ENCODE measurements at places on chromosomes 4 and X.
A peak's percentile ranks its signal among the peaks of the same experiment; 100 is the strongest.

DNA sequence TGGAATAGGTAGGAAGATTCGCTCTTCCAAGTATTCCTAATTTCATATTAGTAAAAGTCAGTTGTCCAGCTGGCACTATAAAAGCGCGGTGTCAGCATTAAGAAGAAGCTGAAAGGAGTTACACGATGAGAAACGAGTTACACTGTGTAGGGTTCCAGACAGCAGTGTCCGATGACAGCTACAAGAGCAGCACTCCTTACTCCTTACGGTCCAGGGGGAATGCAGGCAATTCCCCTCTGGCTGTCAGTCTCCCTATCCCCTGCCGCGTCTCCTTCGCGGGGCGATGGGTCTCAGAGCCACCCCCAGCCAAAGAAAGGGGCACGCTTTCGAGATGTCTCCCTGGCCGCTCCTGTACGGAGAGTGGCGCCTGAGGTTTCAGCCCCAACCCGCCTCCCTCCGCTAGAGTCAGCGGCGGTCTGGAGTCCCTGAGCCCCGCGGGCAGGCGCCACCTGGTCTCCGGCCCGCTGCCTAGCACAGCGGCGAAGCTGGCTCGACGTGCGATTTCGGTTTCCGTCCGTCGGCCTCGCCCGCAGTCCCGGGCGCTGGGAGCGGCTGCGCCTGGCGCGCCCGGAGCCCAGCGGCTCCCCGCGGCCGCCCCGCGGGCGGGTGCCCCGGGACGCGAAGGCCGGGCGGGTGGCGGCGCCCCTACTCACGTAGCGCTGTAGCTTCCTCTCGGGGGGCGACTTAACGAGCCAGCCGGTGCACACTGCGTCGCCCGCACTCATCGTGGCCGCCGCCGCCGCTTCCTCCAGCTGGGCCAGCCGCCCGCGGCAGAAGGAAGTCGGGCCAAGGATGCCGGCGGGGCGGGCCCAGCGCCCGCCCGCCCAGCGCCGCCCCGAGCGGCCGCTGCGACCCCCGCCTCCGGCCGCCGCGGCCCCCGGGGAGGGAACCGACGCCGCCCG, at the start of gene GAB3:
GAB3 (minus strand) TSS at position 777 of the 902 bp plus-strand sequence; CDS start at position 725, 52 bp downstream.
- DNase-seq, result peak; percentile 23

- DNase-seq, result no peak
Observed at GRCh38 chr4:30720661-30721184, 554 bp downstream of the PCDH7 start.

- peak; percentile 27 for DNase-seq
Observed at GRCh38 chr4:153004081-153004850, 68.1 kb downstream of the FHDC1 start.

DNA sequence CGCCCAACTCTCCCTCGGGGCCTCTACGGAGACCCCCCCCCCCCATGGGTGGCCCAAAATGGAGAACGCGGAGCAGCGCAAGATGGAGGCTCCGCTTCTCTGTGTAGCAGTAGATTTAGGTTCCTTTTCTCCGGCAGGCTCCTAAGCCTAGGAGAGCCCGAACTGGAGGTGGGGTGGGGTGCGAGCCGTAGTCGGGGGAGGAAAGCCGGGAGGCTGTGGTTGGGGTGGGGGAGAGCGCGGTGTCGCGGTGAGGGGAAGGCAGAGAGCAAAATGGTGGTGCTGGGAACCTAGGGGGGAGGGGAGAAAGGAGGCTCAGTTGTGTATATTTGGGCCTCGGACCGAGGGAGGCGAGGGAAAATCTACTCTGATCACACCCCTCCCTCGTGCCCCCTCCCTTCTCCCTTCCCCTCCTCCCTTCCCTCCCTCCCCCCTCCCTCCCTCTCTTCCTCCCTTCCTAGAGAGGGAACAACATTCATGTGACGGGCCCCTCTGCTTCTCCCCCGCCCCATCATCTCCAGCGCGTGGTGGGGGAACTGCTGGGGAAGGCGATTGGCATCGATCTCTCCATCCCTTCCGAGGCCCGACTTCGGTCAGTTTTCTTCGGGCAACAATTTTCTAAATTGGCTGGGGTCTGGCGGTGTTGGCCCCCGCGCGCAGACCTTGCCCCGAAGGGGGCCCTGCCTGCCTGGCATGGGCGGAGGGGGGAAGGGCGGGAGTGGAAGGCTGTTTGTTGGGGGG, at the start of gene STAG2:
STAG2 (plus strand) TSS at position 439 of the 738 bp plus-strand sequence. CDS start 60,922 bp downstream, outside the sequence.
- peak; percentile 36 for DNase-seq

DNA sequence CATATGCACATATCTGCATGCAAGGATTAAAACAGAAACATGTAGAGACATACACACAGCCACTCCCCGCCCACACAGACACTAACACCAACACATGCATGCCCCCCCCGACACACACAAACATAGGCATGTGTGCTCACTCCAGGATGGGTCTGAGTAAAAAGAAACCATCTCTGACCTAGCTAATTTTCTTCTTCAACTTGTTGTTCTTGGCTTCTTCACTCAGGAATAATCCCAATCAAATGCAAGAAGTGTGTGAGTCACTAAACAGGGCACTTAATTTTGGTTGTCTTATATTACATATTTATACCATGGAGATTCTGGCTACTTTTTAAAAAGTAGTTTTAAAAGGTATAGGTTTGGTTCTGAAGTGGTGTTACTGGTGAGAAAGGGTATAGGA, 28.3 kb downstream of the ENOX2 start:
- no peak for DNase-seq

DNA sequence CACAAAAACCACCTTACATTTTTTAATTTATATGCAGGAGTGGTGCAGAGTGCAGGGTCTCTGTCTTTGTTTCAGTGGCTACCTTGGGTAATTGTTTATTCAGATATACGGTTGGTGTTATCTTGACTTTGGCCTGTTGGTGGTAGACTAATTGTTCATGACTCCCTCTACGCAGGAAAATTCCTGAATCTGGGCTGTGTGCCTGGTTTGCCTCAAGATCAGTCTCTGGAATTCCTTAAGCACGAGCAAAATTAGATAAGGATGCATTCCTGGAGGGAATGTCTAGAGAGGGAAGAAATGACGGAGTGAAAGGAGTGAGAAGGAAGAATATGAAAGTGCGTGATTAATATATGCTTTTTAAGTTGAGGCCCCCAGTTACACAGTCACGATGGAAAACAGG, 576.9 kb upstream of the PCDH10 start:
- DNase-seq, result no peak

GRCh38 chrX:136130931-136131833, 16.2 kb upstream of the FHL1 start:
- DNase-seq, result no peak

DNA sequence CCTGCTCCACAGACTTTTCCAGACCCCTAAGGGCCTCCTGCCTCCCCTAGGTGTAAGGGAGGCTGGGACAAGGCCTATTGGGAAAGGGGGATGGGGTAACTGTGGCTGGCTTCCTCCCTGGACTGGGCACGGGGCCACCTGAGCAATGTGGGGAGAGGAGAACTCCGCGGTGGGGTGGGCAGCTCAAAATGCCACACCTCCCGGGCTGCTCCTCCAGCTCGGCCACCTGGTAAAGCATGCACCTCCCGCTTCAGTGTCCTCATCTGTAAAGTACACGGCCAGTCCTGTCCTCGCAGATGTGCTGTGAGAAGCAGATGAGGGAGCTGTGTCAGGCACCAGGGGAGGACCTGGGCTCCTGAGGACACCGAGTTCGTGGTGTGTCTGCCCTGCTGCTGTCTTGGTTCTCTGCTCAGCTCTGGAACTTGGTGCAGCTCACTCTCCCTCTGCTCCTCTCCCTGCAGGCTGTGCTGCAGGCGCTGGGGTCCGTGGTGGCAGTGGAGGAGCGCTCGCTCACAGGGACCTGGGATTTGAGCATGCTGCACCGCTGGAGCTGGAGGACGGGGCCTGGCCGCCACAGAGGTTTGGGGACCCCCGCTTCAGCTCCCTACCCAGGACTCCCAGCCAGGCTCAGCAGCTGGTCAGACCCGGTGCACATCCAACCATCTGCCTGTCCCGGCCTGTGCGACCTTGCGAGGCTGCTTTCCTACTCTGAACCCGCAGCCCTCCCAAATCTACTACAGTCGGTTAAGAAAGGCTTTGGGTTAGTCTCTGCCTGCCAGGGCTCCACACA, 20.8 kb upstream of the MRFAP1 start:
- DNase-seq, result no peak

DNA sequence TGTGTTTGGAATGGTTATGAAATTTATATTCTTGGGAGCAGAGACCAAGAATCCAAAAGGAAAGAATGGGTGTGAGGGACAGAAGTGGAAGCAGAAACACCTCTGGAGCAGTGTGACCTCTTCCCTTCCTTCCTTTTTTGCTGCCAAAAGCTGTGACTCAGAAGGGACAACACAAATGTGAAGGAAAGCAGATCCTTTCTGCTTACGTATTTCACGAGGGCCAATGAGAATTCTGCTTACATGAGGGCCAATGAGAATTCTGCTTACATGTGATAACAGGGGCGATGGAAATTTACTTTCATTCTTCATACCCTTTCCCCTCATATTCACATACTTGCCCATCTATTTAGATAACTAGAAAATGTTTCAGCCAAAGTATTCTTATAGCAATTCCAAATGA, 404.6 kb downstream of the PRDM5 start:
- DNase-seq, result no peak

DNA sequence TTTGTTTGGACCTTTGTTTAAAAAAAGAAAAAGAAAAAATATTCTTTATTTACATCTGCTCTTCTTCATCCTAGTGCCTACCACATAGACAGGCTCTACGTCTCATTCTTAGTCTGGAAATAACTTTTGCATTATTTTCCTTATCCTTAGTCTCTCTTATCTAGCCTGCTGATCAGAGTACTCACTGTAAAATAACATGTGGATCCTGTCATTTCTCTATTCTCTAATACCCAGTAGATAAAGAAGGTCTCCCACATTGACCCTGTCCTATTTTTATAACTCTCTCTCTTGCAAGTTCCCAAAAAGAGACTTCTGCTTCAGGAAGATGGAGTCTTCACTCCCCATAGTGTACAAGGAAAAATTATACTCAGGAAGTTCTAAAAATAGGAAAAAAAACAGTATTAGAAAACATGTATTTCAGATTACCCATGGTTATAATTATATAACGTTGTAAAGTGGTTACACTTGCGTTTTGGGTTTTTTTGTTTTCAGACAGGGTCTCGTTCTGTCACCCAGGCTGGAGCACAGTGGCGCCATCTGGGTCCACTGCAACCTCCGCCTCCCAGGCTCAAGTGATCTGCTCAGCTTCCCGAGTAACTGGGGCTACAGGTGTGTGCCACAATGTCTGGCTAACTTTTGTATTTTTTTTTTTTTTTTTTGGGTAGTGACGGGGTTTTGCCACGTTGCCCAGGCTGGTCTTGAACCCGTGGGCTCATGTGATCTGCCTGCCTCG, 23.8 kb downstream of the ZFX start:
- DNase-seq, result no peak

- DNase-seq, result no peak
Observed at GRCh38 chr4:84167564-84167963, 331.5 kb downstream of the NKX6-1 start.

- no peak for DNase-seq
Observed at GRCh38 chrX:46770817-46771163, 11.9 kb upstream of the SLC9A7 start.

- DNase-seq, result no peak
Observed at GRCh38 chrX:18146954-18147353, 73.7 kb downstream of the BEND2 start.

DNA sequence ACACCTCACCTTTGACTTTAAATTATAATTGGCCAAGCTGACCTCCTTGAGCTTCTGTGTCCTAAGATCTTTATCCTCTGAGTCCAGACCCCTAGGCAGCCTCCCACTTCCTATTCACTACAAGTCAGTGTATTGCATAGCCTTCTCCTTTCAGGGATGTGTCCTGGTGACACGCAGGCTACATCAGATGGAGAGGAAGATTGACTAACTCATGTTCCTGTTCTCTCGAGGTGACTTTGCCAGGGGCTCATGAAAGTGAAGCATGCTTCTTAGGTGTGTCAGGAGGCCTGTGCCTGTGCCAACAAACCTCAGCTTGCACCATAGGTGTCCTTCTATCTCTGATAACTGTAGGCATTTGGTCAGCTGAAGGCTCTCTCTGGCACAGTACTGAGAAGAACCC, 195.7 kb upstream of the HS3ST1 start:
- DNase-seq, result no peak

GRCh38 chrX:11535156-11535919, 130.4 kb downstream of the ARHGAP6 start:
- DNase-seq, result no peak

DNA sequence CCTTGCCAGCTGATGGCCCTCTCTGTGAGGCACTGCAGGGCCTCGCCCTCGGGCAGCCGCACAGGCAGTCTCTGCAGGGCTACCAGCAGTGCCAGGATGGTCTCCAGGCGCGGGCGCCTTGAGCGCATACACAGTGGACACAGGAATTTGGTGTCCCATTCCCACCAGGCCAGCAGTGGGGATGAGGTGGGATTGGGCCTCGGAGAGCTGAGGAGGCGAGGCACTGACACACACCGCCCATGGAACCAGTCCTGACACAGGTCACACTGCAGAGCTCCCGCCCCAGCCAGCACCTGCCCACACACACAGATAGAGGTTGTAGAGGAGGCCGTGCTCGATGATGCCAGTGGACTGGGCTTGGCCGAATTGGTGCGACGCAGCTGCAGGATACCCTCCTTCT, 30.7 kb downstream of the KDM5C start:
- DNase-seq, result no peak

DNA sequence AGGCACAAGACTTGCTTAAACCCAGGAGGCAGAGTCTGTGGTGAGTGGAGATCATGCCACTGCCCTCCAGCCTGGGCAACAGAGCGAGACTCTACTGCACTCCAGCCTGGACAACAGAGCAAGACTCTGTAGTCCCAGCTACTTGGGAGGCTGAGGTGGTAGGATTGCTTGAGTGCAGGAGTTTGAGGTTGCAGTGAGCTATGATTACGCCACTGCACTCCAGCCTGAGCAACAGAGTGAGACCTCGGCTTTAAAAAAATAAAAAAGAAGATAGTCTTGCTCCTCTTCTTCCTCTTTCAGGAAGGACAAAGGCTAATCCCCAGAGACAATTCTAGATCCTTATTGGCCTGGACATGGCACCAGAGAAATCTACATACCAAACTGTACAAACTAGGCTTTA, 5.7 kb upstream of the PPEF2 start:
- DNase-seq, result no peak

- no peak for DNase-seq
Observed at GRCh38 chr4:36255577-36255976, 11.3 kb upstream of the ARAP2 start.

DNA sequence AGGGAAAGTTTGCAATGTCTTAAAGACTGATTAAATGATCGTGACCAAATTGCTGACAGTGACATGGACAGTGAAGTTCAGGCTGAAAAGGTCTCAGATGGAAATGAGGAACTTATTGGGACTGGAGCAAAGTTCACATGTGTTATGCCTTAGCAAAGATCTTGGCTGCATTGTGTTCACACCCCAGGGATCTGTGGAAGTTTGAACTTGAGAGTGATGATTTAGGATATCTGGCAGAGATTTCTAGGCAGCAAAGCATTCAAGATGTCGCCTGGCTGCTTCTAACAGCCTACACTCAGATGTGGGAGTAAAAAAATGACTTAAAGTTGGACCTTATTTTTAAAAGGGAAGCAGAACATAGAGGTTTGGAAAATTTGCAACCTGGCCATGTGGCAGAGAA, 21.4 kb downstream of the SCARB2 start:
- no peak for DNase-seq
